ENCODE measurements at places on chromosomes 12 and 14.

GRCh38 chr14:41749429-41749828 lies 142.8 kb downstream of the LRFN5 start:
- DNase-seq: no peak

- no peak for DNase-seq
Observed at GRCh38 chr14:61455351-61455750, 134.0 kb downstream of the PRKCH start.

DNA sequence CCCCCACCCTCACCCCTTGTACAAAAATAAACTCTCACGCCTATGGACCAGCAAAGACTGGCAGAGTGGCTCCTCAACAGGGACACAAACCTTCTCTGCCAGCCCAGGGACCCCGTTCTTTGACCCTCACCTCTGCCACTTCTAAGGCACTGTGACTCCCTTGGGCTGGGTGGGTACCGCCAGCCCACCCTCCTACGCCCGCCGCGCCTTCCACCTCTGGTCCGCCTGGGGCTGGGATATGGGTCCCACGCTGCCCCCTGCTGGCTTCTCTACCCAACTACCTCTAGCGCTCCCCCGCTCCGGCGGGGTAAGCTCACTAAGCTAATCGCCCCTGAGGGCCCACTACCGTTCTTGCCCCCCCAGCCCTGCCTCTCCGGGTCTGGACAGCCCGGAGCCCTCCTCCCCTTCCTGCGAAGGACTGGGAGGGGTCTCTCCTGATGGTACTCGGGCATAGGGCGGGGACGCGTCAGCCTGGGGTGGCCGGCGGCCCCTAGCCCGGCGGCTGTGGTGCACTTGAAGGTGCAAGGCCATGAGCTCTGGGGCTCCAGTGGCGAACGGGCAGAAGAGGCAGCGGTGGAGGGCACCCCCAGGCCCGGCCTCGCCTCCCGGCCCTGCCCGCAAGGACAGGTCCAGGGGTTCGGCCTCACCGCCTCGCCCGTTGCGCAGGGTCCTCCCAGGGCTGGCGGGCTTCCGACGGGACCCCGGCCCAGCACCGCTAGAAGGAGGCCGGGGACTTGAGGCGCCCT lies 8.1 kb downstream of the ZNF219 start:
- DNase-seq: no peak

- no peak for DNase-seq
Observed at GRCh38 chr14:68248481-68249255, 429.1 kb downstream of the RAD51B start.

DNA sequence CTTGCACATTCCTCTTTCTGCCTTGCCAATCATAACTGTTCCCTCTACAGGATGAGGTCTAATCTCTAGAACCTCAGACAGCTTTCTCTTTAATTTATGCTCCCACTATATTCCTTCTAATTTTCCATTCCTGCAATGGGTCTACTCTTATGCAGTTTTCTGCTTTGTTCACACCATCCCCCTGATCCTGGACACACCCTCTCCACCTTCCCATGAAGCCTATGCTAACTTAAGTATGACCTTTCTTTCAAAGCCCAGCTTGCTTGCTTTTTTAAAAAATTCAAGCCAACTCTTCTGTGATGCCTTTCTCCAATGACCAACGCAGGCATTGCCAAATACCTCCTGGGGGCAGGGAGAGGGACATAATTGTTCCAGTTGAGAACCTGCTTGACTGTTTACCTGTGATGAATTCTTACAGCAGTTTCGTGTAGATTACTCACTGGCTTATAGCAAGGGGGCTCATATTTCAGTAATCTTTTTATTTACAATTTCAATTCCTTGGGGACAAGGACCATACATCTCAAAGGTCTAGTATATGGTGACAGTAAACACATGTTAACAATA lies 7.8 kb downstream of the SLC38A1 start:
- DNase-seq: no peak

GRCh38 chr12:53624956-53625355 lies 1.2 kb downstream of the ATF7 start:
- DNase-seq: no peak

DNA sequence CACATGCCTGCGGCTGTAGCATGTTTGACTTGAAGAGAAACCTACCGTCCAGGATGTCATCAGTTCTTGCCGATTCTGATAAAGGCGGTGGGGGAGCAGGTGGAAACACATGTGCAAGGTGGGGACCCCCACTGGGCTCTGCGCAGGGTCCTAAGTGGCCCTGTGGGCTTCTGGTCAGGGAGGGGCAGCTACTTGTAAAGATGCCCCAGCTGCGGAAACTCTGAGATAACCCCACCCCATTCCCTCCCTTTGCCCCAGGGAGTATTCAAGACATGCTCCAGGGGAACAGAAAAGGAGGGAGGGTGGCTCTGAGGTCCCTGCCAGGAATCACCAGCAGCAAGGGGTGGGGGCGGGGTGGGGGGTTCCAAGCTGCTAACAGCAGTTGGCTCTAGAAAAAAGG lies 67.6 kb downstream of the PIWIL1 start:
- no peak for DNase-seq

- DNase-seq: no peak
Observed at GRCh38 chr12:40312982-40313576, 88.3 kb downstream of the LRRK2 start.

All from stimulated activated CD8-positive, alpha-beta memory T cell treated with anti-CD3 and anti-CD28 coated beads, Interleukin-15, amount 100 ng/mL, for 4 hours (primary cell).